ENCODE measurements at places on chromosomes 3 and 15.

- no peak for DNase-seq
Observed at GRCh38 chr15:74365598-74366445, 1.6 kb downstream of the CYP11A1 start.

- no peak for DNase-seq
Observed at GRCh38 chr3:138455801-138456716, 21.6 kb downstream of the ESYT3 start.

GRCh38 chr3:155356594-155357370 lies 63.3 kb upstream of the STRIT1 start:
- DNase-seq, result no peak

GRCh38 chr15:65877749-65878148 lies 8.5 kb downstream of the RAB11A start:
- DNase-seq, result no peak

- no peak for DNase-seq
Observed at GRCh38 chr3:13359916-13360315, 60.2 kb downstream of the NUP210 start.
